Upper lobe of right lung (tissue), 1 donor: ENCODE measurements at places on chromosomes 6 and 20. TPM values are rescaled to one million over a fixed set of nuclear protein-coding genes. Genes with fewer than 3 reads are reported as not detected.

GRCh38 chr6:88302769-88303225 lies 136.7 kb upstream of the CNR1 start:
- DNase-seq = no peak

DNA sequence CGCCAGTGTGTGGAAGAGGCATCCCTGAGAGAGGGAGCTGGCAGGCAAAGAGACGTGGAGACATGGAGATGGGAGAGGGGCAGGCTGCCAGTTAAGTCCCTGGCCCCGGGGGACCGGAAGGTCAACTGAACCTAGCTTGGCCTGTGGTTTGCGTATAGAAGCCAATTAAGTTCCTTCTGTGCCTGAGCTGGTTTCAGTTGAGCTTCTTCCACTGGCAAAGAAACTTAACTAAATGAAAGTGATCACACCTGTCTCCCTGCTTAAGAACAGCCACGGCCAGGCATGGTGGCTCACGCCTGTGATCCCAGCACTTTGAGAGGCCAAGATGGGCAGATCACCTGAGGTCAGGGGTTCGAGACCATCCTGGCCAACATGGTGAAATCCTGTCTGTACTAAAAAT lies 26.7 kb upstream of the NNAT start:
- no peak for DNase-seq

The ANKRD66 gene
- not detected for total RNA-seq

- no peak for DNase-seq
These were observed 301.7 kb upstream of the ZFP64 start for GRCh38 chr20:52493171-52493721.

The GFRAL gene
- total RNA-seq = not detected

The VNN1 gene
- total RNA-seq = 10.1 TPM

The SLC22A1 gene
- 2.7 TPM for total RNA-seq

The MYL9 gene
- total RNA-seq = 410 TPM

DNA sequence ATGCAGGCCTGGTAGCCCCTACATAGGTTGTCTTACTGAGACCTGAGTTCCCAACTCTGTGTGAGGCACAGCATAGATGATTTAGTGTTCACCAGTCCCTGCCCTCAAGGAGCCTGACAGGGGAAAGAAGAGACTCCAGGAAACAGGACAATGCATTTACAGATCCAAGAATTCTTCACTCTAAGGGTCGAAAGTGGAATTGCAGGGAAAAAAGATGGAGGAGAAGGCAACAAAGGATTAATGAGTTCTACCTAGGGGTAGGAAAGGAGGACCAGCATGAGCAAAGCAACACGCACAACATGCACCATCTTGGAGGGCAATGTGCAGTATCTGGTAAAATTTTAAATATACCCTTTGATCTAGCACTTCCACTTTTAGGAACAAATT lies 5.9 kb downstream of the SPAG4 start:
- no peak for DNase-seq

The MRAP2 gene
- total RNA-seq = 0.72 TPM

The SLC32A1 gene
- total RNA-seq = not detected

GRCh38 chr20:36308986-36309385 lies 2.8 kb downstream of the DLGAP4 start:
- DNase-seq = peak; percentile 17

- DNase-seq = no peak
These were observed 70.5 kb downstream of the FAM217A start for GRCh38 chr6:4008324-4009047.

The LST1 gene
- 68.1 TPM for total RNA-seq

The BFSP1 gene
- 2.7 TPM for total RNA-seq

The TAB2 gene
- 65.8 TPM for total RNA-seq

DNA sequence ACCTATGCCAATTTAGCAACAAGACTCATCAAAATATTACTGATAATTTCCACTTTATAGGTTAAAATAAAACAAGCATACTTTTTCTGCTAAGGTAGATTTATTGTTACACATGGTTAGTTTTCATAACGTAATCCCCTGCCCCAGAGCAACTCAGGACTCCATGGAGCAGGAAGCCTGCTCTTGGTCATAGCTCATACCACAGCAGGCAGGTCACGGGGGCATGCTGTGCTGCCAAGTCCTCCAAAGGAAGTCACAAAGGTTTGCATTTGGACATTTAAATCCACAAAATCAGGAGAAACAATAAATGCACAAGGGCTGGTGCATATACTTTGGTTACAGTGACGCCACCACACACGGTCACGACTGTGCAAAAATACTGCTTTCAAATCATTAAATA lies 12.5 kb downstream of the GZF1 start:
- DNase-seq = no peak
